ENCODE measurements at places on chromosomes 7 and 10.

DNA sequence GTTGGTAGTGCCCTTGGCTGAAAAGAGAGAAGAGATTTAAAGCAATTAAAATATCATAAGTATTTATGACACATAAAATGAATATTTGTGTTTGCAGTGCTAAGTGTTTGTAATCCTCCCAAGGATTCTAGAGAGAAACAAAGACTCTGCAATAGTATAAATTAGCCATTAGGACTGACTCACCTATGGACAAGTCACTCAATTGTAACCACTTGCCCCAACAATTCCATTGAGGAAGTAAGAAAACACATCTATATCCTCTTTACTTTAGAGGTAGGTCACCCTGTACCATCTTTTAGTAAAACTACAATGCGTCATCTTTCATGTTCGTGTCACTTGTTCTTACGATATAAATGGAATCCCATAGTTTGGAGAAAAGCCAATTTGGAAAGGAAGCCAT lies 85.7 kb upstream of the INHBA start:
- DNase-seq: no peak

DNA sequence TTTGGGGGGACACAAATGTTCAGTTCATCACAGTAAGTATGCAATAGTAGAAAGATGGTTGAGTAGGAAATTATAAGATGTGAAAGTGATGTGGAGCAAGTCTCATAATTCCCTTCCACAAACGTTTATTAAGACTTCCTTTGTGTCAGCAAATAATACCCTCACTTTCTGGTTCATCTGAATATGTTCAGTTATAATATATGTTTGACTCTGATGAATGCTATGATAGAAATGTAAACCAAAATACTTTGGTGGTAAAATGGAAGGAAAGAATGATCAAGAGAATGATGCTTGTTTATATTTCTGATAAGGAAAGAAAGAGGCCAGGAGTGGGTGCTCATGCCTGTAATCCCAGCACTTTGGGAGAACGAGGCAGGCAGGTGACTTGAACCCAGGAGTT lies 111.7 kb upstream of the PLXDC2 start:
- DNase-seq: no peak

- DNase-seq: no peak
Measured at GRCh38 chr7:3141326-3141725, 97.7 kb upstream of the CARD11 start.

GRCh38 chr7:34354899-34355298 lies 303.1 kb upstream of the NPSR1 start:
- no peak for DNase-seq

DNA sequence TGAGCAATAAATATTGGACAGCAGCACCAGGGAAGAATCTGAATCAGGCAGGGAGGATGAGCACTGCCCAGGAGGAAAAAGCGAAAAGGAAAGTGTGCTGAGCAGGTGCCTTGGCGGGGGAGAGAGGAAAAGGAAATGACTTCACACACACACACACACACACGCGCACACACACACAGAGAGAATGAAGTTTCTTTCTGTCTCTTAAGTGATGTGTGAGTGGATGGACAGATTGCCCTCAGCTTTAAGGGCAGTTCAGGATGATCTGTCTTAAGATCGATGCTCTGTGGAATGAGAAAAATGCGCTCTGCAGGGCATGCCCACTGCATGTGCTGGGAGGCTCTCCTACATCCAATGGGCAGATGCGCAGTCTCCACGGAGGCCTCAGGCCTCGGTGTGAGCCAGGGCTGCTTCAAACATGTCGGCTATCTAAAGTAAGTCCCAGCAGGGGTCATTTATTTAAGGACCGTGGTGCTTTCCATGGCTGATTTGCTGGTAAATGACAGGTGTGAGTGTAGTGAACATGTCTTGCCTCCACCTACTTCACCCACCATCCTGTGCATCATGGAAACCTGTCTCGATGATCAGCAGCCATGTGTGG lies 2.5 kb upstream of the ACBD5 start:
- DNase-seq: peak; percentile 95

DNA sequence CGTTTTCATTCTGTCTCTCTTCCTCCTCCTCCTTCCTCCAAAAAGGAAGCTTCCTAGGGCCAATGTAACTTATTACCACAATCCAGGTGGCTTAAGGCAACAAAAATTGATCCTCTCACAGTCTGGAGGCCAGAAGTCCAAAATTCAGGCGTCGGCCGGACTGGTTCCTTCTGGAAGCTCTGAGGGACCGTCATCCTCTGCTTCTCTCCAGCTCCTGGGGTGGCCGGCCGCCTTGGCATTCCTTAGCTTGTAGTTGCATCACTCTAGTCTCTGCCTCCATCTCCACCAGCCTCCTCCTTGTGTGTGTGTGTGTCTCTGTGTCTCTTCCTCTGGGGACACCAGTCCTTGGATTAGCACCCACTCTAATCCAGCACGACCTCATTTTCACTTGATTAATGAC lies 89.0 kb upstream of the NPTX2 start:
- DNase-seq: no peak

- no peak for DNase-seq
Measured at GRCh38 chr10:124693396-124693795, 50.8 kb downstream of the FAM53B start.

- DNase-seq: no peak
Measured at GRCh38 chr7:128103498-128104107, 72.4 kb upstream of the LRRC4 start.

DNA sequence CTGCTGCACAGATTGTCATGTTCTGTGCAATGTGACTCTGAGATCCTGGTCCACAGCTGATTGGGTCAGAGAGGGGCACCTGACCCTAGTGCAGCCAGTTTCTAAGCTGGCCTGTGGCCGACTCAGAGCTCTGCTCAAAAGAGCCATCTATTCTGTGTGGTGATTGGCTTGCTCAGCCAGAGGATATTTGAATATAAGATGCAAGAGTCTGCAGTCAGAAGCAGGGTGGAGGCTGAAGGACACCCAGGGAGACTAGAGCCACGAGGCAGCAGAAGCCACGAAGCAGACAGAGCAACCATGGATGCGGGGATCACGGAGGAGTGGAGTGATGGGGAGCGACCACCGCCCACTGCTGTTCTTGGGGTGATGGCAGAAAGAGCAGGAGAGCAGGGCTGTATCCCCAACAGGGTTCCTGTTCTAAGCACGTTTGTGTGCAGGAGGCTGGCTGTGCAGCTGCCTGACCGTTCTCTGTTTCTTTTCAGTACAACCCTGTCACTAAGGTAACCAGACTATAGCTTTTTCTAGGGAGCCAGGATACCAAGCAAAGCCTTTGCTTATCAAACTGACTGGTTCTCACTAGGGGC lies 19.5 kb upstream of the RHEB start:
- no peak for DNase-seq

DNA sequence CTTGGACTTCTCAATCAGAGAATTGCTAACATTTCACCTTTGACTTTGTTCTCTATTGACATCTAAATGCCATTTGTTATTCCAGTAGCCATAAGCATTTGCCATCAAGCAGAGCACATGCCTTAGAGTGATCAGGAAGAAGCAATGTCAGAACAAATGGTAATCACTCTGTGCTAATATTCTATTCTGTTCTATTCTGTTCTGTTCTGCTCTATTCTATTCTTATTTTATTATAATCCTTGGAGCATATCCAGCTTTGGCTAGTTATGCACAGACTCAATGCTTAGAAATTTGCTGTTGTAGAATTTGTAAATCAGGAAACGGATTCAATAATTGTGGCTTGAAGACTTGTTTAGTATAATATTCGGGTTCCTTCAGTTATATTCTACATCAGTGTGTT lies 175.4 kb downstream of the EXOC4 start:
- no peak for DNase-seq

DNA sequence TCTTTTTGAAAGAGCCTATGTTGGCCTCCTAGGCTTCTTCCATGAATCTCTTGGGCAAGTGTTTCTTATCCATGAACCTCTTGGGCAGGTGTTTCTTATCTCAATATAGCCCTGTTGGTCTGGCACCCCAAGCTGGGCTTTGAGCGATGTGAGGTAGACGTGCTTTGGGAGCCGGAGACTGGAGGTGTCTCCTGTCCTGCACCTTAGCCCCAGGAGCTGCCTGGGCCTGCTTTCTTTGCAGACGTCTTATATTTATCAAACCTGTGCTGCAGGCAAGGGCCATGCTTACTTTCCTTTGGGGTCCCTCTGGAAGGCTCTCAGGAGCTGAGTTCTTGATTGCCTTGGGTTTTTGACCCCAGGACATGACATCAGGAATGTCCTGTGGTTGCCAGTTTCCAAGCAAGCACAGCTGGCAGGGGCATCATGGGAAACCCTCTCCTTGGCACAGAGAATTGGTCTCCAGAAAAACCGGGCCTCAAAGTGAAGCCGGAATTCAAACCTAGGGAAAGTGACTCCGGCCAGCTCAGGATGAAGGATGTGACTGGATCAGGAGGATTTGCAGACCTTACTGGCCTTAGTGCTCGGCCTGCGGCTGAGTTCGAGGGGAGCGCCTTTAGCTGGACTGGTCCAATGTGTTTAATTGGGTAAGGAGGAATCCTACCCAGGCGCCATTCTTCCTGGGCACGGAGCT lies 2.8 kb downstream of the JAKMIP3 start:
- no peak for DNase-seq

DNA sequence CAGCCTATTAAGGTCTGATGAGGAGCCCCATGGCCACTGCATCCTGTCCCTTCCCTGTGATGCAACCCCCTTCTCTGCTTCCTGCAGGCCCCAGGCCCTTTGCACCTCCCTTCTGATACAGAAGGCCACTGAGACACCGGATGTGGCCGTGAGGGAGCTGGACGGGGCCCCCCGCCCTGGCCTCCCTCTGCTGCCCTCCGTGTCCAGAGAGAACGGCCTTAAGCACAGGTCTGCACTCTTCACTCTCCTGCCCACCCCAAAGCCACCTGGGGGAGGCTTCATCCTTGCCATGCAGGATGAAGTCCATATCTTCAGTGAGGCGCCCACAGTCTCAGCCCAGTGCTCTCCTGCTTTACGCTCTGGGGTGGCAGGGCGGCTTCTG lies 86.9 kb upstream of the GNA12 start:
- no peak for DNase-seq

DNA sequence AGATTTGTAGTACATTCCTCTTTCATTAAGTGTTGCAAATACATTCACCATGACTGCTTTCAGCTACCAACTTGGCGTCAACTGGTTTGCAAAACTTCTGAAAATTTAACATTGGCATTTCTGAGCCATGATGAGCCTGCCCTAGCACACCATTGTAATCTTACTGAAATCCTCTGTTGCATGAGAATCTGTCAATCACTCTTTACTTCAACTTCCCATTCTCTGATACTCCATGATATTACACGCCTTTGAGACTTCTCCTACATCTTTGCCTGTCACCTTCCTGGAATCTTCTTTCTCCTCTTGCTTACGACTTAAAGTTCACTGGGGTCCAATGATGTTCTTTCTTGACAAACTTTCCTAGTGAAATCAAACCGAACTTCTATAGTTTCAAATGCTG lies 32.2 kb downstream of the EBLN1 start:
- no peak for DNase-seq

- peak; percentile 73 for DNase-seq
Measured at GRCh38 chr10:59709395-59710125, at the start of gene SLC16A9. Gene SLC16A9 (minus strand): TSS chr10:59709850. CDS start chr10:59684291, 25,559 bp downstream.

DNA sequence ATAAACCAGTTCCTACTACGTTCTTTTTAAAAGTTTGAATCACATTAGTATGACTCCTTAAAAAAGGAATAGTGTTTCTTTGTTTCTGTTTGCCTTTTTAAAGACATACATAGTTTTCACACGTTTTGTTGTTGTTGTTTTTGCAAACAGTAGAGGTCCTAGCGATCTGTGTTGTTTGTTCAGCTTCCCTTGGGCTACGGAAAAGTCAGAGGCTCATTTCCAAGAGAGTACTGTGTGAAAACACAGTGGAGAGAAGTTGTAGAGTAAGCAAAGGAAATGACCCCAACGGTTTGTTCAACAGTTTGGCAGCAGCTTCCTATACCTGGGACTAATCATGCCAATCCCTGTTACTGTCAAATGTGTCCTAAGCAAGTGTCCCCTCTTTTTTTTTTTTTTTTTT lies 87.1 kb upstream of the STEAP1 start:
- no peak for DNase-seq

GRCh38 chr7:124651136-124651535 lies 114.5 kb downstream of the GPR37 start:
- DNase-seq: no peak

GRCh38 chr7:35738889-35739288 lies 44.0 kb upstream of the HERPUD2 start:
- no peak for DNase-seq

- DNase-seq: peak; percentile 98
Measured at GRCh38 chr10:69348816-69349541, 67.7 kb downstream of the TACR2 start.

DNA sequence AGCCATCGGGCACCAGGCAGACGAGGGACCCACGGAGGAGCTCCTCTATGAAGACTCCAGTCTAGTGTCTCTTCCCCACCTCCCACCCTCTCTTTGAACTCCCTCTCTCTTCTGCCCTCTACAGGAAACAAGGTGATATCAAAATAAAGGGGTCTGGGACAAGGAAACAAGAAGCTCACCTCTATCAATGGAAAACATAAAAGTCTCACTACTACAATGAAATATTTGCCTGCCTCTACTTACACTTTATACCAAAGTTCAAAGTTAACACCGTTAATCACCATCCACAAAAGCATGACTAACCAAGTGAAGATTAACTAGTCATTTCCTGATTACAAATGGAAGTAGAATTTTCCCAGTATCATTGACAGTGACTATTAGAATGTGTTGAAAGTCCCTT lies 82.2 kb downstream of the PARD3 start:
- peak; percentile 65 for DNase-seq

DNA sequence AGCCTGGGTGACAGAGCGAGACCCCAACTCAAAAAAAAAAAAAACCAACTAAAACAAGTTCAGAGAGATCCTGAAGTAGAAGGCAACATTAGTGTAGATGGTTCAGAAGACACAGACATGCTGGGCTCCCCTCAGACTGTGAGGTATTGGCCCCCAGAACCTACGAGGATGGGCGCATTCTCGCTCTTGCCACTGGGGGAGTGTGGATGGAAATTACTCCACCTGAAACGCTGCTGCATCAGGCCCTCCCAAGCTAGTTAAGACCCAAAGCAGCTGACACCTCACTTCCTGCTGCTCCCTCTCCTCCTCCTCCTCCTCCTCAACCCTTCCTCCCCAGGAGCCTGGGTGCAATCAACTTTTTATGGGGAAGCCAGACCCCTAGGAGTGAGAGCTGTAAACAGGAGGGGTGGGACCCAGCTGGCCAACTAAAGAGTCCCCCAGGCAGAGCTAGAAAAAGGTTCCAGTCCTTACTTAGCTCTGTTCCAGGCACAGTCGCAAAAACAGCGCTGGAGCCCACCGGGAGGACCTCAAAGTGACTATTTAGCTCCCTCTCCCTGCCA lies 7.4 kb downstream of the SH3PXD2A start:
- peak; percentile 52 for DNase-seq

DNA sequence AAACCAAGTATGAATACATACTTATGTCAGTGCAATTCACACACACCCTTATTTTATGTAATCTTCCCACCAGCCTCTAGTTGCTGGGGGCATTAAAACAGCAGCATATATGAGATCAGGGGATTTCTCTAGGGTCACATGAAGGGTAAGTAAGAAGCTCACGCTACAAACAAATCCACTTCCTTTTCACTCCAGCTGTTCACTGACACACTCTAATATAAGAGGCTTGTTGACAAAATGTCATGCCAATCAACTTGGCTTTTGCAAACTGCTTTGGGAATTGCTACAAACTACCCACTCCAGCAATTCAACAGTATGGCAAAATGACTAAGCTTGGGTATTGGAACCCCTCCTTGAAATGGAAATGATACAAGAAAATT lies 10.3 kb downstream of the FAM3C start:
- DNase-seq: peak; percentile 3

GRCh38 chr7:155106356-155106755 lies 36.2 kb downstream of the HTR5A start:
- DNase-seq: no peak

Measured in Kasumi-1 (cell line).